ENCODE measurements at places on chromosomes 16 and 17.

DNA sequence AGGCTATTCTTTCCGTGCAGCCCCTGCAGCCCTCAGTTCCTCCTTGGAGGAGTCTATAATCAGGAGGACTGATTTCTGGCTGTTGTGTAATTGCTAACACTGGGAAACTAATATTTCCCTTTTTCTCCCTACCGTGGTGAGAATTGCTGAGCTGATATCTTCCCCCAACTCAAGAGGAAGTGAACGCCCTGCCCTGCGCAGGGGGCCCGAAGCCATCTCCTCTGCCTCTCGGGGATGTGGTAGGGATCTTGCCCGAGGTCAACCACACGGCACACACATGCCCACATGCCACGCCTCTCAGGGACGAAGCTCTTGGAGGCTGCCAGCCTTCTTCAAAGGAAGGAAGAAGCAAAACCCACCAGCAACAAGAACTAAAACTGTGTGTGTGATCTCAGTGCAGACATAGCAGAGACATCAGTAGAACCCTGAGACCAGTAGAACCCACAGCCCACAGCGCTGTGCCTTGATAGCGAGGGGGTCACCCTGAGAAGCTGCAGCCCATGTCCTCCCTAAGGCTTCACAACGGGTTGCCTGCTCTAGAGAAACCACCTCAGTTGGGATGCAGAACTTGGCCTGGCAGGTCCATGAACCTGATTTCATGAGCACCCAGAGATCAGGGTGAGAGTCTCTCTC, 8.9 kb upstream of the ULK2 start:
- no peaks in the 10 kb centered on the region for H3K36me3 ChIP-seq
- no peaks in the 10 kb centered on the region for H3K27me3 ChIP-seq
- H3K4me1 ChIP-seq: peaks cover 37% of the 10 kb centered on the region
- peak; percentile 79 for DNase-seq

- no peaks in the 10 kb centered on the region for H3K27me3 ChIP-seq
- H3K4me3 ChIP-seq: no peak overlapping the region
- no peak overlapping the region for H3K27ac ChIP-seq
These were observed 49.7 kb downstream of the TBC1D16 start for GRCh38 chr17:79985943-79986391.

GRCh38 chr17:28878981-28879380, 18.6 kb downstream of the FLOT2 start:
- H3K27ac ChIP-seq: no peak overlapping the region
- DNase-seq: no peak
- no peaks in the 10 kb centered on the region for H3K27me3 ChIP-seq
- peaks cover 13% of the 10 kb centered on the region for H3K4me1 ChIP-seq
- no peak overlapping the region for H3K4me3 ChIP-seq
- peaks cover 52% of the 10 kb centered on the region for H3K36me3 ChIP-seq

DNA sequence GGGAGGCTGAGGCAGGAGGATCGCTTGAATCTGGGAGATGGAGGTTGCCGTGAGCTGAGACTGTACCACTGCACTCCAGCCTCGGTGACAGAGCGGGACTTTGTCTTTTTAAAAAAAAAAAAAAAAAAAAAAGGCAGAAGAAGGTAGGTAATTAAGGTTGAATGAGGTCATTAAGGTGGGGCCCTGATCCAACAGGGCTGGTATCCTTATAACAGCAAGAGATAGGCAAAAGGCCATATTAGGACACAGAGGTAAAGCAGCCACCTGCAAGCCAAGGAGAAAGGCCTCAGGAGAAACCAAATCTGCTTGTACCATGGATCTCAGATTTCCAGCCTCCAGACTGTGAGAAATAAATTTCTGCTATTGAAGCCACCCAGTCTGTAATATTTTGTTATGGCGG, 60.3 kb downstream of the SPAG9 start:
- H3K27ac ChIP-seq: no peak overlapping the region
- no peak overlapping the region for H3K4me3 ChIP-seq
- no peaks in the 10 kb centered on the region for H3K27me3 ChIP-seq
- peaks cover 6% of the 10 kb centered on the region for H3K36me3 ChIP-seq

DNA sequence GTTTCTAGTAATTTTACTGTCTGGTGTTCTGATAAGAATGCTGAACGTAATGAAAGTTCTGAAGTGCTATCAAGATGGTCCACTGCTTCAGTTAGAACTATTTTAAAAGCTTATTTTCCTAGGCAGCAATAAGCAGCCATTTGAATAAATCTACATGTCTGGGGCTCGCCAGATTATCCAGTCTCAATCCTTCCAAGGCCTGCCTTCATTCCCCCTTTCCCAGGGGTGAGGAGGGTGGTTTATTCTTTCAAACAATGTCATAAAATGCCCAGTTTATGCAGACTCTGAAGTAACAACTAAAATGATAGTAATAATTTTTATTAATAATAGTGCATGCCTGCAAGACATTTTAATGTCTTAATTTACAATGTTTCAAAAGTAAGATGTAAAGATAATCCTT, 2.4 kb downstream of the CDH11 start:
- DNase-seq: no peak
- H3K4me3 ChIP-seq: no peak overlapping the region
- H3K4me1 ChIP-seq: no peaks in the 10 kb centered on the region

- no peak overlapping the region for H3K27ac ChIP-seq
- H3K4me1 ChIP-seq: no peaks in the 10 kb centered on the region
- no peak overlapping the region for H3K4me3 ChIP-seq
- no peaks in the 10 kb centered on the region for H3K27me3 ChIP-seq
- peaks cover 37% of the 10 kb centered on the region for H3K36me3 ChIP-seq
These were observed 57.0 kb upstream of the INTS2 start for GRCh38 chr17:61984821-61985220.

- no peak overlapping the region for H3K4me3 ChIP-seq
- no peaks in the 10 kb centered on the region for H3K36me3 ChIP-seq
- H3K4me1 ChIP-seq: no peaks in the 10 kb centered on the region
- H3K27me3 ChIP-seq: no peaks in the 10 kb centered on the region
- no peak overlapping the region for H3K27ac ChIP-seq
- DNase-seq: no peak
These were observed 430.3 kb upstream of the GOT2 start for GRCh38 chr16:59164461-59164860.

GRCh38 chr17:15124746-15125145, 140.4 kb downstream of the PMP22 start:
- H3K4me1 ChIP-seq: no peaks in the 10 kb centered on the region
- H3K27me3 ChIP-seq: no peaks in the 10 kb centered on the region
- no peaks in the 10 kb centered on the region for H3K36me3 ChIP-seq
- no peak for DNase-seq
- H3K27ac ChIP-seq: no peak overlapping the region

GRCh38 chr16:11759163-11759834, 16.6 kb upstream of the TXNDC11 start:
- no peaks in the 10 kb centered on the region for H3K27me3 ChIP-seq
- H3K4me3 ChIP-seq: no peak overlapping the region
- peaks cover 68% of the 10 kb centered on the region for H3K36me3 ChIP-seq
- no peaks in the 10 kb centered on the region for H3K4me1 ChIP-seq

GRCh38 chr17:34797720-34798119, 163.5 kb downstream of the CCT6B start:
- H3K4me1 ChIP-seq: no peaks in the 10 kb centered on the region
- no peaks in the 10 kb centered on the region for H3K36me3 ChIP-seq
- peak; percentile 51 for DNase-seq
- no peak overlapping the region for H3K27ac ChIP-seq
- no peaks in the 10 kb centered on the region for H3K27me3 ChIP-seq

DNA sequence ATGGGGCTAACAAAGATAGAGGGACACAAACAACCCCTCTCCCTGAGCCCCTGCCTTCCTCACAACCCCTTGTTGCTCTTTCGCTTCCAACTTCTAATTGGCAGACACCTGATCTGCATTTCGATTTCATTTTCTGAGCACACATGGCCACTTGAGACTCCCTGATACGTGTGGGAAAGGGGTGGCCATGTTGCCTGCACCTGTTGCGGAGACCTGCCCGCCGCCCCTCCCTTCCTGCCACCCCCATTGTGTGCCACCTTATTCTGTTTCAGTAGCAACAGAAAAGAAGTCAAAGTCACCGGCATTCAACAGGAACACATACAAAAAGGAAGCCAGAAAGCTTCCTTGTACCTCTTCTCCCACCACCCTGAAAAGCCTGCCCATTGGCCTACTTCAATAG, 254.7 kb upstream of the SOX9 start:
- no peaks in the 10 kb centered on the region for H3K27me3 ChIP-seq
- DNase-seq: no peak
- H3K4me1 ChIP-seq: no peaks in the 10 kb centered on the region
- no peak overlapping the region for H3K4me3 ChIP-seq

DNA sequence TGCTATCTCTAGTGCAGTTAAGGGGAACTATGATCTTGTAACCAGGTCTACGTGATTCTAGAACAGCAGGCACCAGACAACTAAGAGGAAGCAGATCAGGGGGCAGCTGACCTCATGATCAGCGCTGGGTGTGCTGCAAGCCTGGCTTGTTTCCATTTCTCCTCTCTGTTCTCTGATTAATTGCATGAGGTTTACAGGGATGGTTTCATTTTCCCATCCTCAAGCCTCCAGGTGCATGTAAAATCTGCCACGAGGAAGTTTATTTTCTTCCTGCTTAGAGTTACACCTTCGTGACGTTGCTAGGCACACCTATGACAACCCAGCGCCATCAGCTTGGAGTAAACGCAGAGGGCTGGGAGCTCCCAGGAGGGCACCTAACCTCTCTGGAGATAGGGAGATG, 4.3 kb upstream of the NUPR1 start:
- no peak overlapping the region for H3K4me3 ChIP-seq
- peaks cover 5% of the 10 kb centered on the region for H3K27me3 ChIP-seq
- DNase-seq: no peak
- no peaks in the 10 kb centered on the region for H3K36me3 ChIP-seq

- DNase-seq: peak; percentile 66
- no peaks in the 10 kb centered on the region for H3K27me3 ChIP-seq
- peaks cover 44% of the 10 kb centered on the region for H3K4me1 ChIP-seq
- peaks cover 2% of the 10 kb centered on the region for H3K36me3 ChIP-seq
These were observed 2.8 kb downstream of the MYCBPAP start for GRCh38 chr17:50511058-50511457.

DNA sequence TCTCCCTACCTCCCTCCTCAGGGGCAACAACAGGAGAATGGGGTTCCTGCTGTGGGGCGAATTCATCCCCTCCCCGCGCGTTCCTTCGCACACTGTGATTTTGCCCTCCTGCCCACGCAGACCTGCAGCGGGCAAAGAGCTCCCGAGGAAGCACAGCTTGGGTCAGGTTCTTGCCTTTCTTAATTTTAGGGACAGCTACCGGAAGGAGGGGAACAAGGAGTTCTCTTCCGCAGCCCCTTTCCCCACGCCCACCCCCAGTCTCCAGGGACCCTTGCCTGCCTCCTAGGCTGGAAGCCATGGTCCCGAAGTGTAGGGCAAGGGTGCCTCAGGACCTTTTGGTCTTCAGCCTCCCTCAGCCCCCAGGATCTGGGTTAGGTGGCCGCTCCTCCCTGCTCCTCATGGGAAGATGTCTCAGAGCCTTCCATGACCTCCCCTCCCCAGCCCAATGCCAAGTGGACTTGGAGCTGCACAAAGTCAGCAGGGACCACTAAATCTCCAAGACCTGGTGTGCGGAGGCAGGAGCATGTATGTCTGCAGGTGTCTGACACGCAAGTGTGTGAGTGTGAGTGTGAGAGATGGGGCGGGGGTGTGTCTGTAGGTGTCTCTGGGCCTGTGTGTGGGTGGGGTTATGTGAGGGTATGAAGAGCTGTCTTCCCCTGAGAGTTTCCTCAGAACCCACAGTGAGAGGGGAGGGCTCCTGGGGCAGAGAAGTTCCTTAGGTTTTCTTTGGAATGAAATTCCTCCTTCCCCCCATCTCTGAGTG, 5.9 kb upstream of the LASP1NB start:
- no peak overlapping the region for H3K4me3 ChIP-seq
- DNase-seq: no peak
- H3K27ac ChIP-seq: peak overlapping the region; percentile 14

- no peak for DNase-seq
- no peaks in the 10 kb centered on the region for H3K36me3 ChIP-seq
- no peak overlapping the region for H3K27ac ChIP-seq
- H3K4me1 ChIP-seq: no peaks in the 10 kb centered on the region
- H3K4me3 ChIP-seq: no peak overlapping the region
- H3K27me3 ChIP-seq: peaks cover 3% of the 10 kb centered on the region
These were observed 643.6 kb downstream of the HS3ST4 start for GRCh38 chr16:26335236-26335853.

DNA sequence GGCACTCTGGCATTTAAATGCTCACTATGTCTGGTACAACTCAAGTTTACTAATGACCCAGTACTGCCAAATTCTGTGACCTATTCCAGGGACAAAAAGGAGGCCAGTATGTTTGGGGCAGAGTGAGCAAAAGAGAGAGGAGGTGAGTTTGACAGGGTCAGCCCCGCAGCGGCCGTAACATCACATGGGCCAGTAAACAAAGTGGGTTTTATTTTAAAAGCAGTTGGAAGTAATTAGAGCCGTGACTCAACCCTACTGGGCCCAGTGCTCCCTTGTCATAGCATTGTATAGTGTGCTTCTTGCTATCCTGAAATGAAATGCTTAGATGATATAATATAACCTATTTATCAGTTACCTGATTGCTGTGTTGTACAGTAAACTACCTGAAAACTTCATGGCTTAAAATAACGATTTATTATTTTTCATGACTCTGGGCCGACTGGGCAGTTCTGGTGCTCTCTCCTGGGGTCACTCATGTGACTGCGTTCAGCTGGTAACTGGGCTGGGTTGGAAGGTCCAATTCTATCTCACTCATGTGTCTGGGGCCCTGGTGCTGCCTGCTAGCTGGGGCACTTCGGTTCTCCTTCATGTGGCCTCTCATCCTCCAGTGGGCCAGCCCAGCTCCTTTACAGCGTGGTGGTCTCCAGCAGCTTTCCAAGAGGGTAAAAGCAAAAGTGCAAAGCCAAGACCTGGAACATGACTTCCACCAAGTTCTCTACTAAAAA, 27.4 kb downstream of the IQCK start:
- DNase-seq: no peak
- H3K4me1 ChIP-seq: no peaks in the 10 kb centered on the region
- H3K27me3 ChIP-seq: no peaks in the 10 kb centered on the region
- H3K4me3 ChIP-seq: no peak overlapping the region
- H3K27ac ChIP-seq: no peak overlapping the region

DNA sequence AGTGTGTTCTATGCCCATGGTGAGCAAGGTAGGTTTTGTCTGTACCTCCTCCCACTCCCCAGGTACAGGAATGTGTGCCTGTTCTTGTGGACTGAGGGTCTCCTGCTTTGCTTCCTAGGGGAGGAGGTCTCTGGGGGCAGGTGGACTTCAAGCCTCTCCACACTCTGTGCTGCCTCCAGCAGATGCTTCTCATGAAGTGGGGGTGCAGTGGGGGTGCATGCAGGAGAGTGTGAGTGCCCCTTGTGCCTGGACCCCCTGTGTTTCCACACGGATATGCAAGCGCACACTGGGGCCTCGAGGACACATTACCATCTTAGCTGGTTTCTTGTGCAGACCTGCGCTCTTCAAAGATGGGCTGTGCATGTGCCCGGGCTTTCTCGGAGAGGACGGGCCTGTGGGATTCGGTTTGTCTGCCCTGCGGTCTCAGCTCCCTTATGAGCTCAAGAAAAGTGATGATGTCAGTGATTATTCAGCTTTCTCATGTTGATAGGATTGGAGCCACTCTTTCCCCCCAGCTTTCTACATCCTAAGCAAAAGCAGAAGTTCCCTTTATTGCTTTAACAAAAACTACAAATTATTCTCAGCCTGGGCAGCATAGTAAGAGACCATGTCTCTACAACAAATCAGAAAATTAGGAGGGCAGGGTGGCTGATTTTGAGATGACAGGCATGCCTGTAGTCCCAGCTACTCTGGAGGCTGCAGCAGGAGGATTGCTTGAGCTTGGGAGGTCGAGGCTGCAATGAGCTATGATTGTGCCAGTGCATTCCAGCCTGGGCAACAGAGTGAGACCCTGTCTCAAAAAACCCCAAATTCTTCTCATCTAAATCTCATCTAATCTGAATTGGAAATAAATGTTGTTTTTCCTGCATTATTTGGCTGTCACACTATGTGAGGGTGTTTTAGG, 86.8 kb downstream of the RPTOR start:
- no peak overlapping the region for H3K27ac ChIP-seq
- peaks cover 16% of the 10 kb centered on the region for H3K36me3 ChIP-seq
- H3K4me3 ChIP-seq: no peak overlapping the region
- peaks cover 2% of the 10 kb centered on the region for H3K4me1 ChIP-seq
- DNase-seq: no peak
